NCI-H1105 (cell line): ENCODE measurements at places on chromosomes 16 and 17.
A peak's percentile ranks its signal among the peaks of the same experiment; 100 is the strongest.

GRCh38 chr17:38853292-38854219 lies at the start of gene RPL23:
RPL23 (minus strand) TSS chr17:38853721; CDS start chr17:38853710, 11 bp downstream.
- DNase-seq: peak; percentile 95

DNA sequence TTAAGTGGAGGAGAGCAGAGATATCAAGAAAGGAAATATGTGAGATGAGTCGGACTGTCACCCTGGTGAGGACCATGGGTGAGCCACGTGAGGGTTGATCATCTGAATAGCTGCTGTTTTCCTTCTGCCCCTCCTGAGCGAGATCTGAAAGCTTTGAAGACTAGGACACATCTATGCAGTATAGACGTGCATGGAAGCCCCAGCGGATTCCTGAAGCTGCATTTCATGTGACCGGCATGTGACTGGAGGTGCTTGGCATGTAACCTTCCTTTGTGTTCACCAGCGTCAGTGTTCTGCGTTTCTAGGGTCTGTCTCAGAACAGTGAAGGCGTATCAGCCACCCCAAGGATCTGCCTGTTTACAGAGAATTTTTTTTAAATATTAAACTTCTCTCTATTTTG lies 75.1 kb downstream of the MSI2 start:
- DNase-seq: no peak

DNA sequence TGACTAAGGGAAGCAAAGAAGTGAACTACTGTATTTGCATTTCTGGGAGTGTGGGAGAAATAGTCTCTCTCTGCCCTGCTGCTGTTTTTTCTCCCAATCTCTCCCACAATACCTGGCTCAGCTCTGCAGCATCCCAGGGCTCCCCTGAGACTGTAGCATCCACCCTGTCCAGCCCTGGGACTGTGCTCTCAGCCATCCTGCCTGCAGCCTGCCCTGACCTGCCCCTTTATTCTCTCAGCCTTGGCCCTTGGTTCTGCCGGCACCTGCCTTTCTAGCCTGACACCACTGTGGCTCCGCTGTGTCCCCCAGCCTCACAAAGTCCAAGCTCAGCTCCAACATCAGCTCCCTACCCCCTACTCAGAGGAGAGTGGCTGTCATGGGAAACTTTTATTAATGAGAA lies 1.9 kb downstream of the PDILT start:
- DNase-seq: no peak

DNA sequence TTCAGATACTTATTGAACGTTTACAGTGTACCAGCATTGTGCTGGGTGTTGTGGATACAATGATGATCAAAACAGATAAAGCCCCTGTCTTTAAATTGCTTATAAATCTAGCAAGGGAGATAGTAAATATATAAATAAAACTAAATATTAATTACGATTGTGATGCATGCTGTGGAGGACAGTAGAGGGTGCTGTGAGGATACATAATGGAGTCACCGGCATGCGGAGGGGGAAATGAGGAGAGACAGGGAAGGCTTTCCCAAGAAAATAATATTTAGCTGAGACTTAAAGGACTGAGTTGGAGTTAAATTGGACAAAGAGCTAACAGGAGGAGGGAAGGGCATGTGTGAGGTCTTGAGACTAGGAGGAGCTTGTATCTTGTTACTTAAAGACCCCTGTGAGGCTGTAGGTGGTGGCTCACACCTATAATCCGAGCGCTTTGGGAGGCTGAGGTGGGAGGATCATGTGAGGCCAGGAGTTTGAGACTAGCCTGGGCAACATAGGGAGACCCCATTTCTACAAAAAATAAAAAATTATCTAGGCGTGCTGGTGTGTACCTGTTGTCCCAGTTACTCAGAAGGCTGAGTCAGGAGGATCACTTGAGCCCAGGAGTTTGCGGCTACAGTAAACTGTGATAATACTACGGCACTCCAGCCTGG lies 2.4 kb downstream of the DHRS7B start:
- DNase-seq: peak; percentile 11

GRCh38 chr16:13038591-13038990 lies 137.2 kb downstream of the SHISA9 start:
- no peak for DNase-seq

DNA sequence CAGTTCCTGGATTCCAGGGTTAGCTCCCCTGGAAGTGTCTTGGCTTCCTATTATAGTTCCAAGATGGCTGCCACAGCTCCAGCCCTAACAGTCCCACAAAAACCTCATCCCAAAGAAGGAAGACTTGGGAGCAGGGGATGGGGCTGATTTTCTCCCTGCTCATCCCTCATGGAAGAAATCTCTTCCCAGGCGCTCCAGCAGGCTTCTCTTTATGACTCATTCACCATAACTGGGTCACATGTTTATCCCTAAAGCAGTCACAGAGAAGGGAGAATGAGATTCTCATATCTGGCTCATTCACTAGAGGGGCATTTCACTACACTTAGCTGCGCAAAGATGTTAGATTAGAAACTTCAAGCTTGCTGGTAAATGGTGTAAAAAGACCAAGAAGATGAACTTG lies 206.5 kb upstream of the IRX3 start:
- DNase-seq: no peak

DNA sequence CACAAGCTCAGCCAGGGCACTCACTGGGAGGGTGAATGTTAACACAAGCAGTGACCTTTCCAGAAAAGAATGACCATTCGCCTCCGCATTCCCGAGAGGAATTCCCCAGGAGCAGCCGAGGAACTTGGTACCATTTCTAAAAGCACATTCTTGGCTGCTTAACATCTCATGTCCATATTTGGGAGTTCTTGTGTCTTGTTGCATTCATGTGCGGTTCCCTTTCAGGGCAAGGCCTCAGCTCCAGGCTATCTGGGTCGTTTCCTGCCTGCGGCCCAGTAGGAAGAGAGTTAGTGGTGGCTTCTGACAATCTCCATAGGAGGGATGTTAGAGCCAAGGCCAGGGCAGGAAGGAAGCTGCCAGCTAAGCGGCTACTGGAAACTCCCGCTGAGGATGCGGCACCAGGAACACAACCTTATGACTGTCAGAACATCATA lies 27.8 kb upstream of the MEAK7 start:
- DNase-seq: no peak

DNA sequence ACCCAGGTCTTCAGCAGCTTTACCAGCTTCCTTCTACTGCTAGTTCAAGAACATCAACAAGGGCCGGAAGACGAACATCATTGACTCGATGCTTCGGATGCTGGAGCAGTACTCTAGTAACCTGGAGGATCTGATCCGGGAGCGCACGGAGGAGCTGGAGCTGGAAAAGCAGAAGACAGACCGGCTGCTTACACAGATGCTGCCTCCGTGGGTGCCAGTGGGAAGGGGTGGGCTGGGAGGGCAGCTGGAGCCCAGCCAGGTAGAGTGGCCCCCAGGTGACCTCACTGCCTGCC lies 12.1 kb downstream of the GUCY2D start:
- DNase-seq: no peak

DNA sequence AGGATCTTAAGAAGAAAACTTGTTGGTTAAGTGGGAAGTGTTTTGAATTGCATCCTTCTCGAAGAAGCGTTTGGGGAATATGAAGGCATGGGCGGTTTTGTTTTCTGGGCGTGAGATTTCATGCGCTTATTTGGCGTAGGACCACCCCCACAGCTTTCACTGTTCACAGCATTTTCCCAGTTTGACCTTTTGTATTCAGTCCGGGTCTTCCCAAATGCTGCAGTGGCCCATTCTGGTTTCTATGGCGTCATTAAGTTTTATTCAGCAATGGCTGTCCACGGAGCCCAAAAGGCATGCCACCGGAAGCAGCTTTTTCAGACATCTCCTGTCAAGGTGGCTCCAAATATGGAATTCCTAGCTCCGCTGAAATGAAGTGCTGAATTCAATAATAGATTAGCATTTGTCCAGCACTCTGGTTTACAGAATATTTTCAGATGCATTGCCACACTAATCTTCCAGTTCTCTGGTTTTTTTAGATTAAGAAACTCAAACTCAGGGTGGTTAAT lies 90.6 kb upstream of the FBXO47 start:
- DNase-seq: no peak

DNA sequence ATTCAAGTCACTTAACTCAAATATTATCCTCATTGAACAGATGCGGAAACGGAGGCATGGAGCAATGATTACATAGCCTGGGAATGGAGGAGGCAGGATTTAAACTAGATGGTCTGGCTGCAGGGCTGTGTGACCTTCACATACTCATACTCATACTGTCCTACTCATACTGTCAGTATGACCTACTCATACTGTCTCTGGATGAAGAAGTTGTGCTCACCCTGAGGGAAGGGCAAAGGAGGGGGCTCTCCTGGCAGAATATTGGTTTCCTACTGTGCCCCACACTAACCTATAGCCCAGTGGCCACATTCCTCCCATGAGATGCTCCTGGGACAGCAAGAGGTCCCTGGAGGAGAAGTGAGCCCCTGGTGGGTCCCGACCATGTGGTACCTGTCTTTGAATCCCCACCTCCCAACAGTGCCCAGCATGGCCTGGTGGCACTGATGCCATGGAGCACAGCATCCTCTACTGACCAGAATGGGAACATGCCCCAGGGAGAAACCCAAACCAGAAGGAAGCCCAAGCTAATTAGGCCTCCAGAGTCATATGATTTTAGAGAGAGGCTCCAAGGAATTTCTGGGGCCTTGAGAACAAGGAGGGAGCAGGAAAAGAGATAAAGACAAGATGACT lies 197.3 kb upstream of the SDK2 start:
- peak; percentile 29 for DNase-seq

GRCh38 chr17:28648698-28649097 lies 3.7 kb upstream of the BLTP2 start:
- DNase-seq: no peak

- DNase-seq: no peak
Observed at GRCh38 chr17:19270704-19271611, 33.8 kb downstream of the EPN2 start.

DNA sequence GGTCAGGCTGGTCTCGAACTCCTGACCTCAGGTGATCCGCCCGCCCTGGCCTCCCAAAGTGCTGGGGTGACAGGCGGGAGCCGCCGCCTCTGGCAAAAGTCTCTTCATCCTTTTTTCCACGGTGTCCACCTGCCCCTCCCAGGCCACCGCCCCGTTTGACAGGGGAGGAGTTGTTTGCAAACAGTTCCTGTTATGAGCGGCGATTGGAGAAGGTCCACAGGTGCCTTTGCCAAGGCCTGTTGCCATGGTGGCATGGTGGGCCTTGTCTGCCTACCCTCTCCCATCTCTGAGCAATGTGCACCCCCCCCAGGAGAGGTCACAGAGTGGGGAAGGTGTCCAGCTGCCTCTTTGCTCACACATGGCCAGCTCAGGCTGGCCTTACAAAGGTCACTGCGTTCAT lies 16.0 kb upstream of the RAP1GAP2 start:
- no peak for DNase-seq

DNA sequence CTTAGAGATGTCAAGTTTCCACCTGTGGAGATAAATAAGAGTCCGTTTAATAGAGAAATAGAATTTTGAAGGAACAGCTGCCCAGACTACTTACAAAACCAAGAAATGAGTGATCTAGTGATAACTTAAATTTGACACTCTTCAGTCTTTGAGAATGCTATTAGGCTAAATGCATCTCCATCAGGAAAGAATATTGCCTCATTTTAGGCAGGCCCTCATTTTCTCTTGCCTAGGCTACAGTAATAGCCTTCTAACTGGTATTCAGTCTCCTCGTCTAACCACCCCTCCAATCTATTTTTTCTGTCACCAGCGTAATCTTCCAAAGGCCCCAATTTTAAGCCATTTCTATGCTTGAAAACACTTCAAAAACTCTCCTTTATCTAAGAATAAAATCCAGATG lies 537.8 kb upstream of the CA10 start:
- no peak for DNase-seq

DNA sequence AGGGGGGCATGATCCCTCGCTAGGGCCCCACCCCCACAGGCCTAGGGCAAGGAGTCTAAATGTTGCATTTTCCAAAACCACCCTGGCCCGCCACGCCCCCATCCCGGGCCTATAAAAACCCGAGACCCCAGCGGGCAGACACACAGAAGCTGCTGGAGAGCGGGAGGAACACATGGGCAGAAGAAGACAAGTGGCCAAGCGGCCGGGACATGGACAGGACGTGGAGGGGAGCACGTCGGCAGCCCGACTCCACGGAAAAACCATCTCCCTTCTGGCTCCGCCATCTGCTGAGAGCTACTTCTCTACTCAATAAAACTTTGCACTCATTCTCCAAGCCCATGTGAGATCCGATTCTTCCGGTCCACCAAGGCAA lies 34.1 kb upstream of the ENPP7 start:
- no peak for DNase-seq

- DNase-seq: no peak
Observed at GRCh38 chr17:55098765-55099164, 130.2 kb downstream of the STXBP4 start.

GRCh38 chr16:23072769-23073549 lies 76.3 kb downstream of the USP31 start:
- no peak for DNase-seq

GRCh38 chr17:3739422-3740124 lies 15.9 kb downstream of the HASPIN start:
- no peak for DNase-seq

- DNase-seq: no peak
Observed at GRCh38 chr17:73560661-73561060, 83.6 kb downstream of the SDK2 start.

DNA sequence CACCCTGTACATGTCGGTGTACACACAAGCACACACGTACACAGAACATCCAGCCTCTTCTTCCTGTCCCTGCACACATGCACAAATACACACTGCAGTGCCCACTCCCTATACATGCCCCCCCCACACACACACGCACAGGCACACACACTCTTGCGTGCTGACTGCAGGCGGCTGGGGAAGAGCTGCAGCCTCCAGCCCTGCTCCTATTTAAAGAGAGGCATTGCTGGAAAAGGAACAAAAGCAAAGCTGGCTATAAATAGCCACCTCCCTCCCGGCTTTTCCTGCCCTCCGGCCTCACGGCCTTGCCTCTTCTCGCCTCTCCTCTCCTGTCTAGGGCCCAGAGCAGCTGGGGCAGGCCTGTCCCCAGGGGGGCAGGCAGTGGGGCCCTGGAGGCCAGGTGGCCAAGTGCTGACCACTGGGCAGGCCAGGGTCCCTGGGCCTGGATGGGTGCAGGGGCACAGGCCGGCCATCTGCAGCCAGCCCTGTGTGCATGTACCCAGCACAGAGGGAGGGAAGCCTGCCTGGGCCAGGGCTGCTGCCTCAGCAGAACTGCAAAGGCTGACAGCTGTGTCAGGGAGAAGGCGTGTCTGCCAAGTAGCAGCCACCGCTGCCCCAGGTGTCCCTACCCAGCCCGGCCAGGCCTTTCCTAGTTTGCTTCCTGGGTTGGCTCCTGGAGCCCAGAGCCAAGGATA lies 25.4 kb downstream of the RTN4RL1 start:
- no peak for DNase-seq

- peak; percentile 7 for DNase-seq
Observed at GRCh38 chr17:63696381-63696961, 3.5 kb downstream of the LIMD2 start.
